SK-N-SH treated with all-trans-retinoic acid at 6 μM for 48 hours (cell line): ENCODE measurements at places on chromosomes 2 and 18.

- ATAC-seq: peak; percentile 93
Observed at GRCh38 chr2:88016086-88016959, at the start of gene RNU2-63P. RNU2-63P (minus strand) TSS chr2:88016547.

DNA sequence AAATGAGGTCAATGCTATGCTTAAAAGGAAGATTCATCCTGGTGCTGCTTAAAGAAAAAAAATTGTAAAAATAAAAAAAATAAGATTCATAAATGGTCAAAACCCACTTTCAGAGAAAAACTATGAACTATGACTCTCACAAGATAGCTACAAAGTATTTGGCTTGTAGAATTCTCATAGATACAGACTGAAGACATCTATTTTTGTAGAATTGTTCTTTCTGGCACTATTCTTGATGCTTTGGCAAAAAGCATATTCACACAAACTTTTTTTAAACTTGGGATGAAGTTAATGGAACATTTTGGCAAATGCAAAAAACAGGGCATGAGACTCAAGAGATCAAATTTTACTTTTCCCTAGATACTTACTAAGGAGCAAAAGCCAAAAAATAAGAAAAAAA lies 12.5 kb upstream of the ANKRD29 start:
- no peak for ATAC-seq

- no peak for ATAC-seq
Observed at GRCh38 chr2:127275789-127276188, 18.2 kb downstream of the ERCC3 start.

GRCh38 chr2:235544689-235544969 lies 50.8 kb downstream of the AGAP1 start:
- ATAC-seq: no peak

DNA sequence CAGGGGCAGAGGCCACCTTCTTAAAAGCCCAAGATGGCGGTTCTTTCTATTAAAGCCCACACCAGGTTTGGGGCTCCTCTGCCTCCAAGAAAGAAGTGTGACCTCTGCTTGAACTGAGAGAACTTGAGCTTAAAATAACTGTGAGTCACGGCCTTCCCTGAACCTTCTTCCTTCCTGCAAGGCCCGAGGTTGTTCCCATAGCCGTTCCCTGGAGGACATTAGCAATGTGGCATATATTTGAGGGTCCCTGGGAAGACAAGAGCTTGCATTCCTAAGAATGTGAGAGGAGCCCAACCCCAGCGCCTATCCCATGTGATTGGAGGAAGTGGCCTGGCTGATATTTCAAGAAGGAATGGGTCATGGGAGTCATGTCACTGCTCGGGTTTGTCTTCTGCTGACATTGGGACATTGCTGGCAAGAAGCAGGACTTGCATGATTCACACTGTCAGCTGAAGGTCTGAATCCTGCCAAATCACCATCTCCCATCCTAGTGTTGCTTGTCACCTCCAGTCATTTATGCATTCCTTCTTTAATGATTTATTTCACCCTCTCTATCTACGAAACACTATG lies 168.1 kb downstream of the TRIB2 start:
- ATAC-seq: peak; percentile 86

GRCh38 chr2:48870503-48870902 lies 115.0 kb upstream of the LHCGR start:
- ATAC-seq: no peak

GRCh38 chr2:215831296-215831913 lies 181.9 kb downstream of the MREG start:
- no peak for ATAC-seq

DNA sequence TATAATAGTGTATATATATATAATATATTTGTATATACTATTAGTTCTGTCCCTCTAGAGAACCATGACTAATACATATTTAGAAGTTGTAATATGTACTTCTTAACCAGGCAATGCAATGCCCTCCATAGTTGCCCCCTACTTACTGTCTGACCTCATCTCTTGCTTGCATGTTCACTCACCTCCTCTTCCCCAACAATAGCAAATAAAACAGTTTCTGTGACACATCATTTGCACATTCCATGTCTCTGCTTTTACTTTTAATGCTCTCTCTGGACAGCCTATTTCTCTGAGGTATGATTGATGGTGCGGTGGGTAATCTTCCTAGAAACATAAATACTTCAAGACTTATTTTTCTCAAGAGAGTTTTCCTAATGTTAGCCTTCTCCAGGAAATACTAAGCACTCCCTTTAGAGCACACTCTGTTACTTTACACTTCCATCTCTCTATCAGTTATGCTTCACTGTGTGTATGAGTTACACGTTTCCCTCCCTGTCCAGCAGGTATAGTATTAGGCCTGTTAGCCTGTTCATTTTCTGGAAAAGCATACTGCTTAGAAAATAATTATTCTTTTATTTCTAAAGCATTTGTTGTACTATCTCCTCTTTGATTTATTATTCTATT lies 295.6 kb upstream of the LRATD1 start:
- no peak for ATAC-seq

DNA sequence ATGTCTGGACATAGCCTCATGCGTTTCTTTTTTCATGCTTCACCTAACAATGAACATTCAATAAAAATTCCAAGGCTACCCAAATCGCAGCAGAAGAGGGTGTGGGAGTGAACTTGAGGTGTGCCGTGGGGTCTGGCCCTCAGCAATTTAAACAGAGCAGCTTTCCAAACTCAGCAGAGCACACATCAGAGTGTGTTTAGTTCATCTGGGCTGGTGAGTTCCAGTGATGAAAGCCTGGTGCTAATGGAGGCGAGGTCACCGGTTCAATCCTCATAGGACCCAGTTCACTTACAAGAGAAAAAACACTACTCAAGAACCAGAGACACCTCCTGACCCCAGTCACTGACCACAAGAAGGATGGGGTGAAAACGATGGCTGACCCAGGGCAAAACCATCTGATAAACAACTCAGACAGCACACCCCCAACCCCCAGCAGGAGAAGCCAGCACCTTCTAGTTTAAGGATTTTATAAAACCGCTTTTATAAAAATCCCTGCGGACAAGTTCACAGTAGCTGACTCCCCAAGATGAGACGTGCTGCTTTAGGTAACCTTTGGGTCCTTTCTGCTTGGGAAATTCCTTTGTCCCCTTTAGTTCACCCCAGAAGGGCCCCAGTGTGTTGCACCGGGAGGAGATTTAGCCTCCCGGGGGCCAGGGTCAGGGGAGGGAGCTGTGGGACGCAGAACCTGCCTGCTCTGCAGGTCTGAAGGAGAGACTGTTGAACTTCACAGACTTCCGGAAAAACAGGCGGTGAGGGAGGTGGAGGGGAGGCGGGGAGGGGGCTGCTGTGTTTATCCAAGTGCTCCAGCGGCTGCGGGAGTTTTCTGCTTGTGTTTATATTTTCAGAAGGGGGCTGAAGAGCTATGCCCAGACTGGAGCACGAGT lies 152.7 kb upstream of the SOX11 start:
- no peak for ATAC-seq

- no peak; the same call in 2 of the 3 replicates for ATAC-seq
Observed at GRCh38 chr18:27954226-27954625, 222.7 kb downstream of the CDH2 start.

DNA sequence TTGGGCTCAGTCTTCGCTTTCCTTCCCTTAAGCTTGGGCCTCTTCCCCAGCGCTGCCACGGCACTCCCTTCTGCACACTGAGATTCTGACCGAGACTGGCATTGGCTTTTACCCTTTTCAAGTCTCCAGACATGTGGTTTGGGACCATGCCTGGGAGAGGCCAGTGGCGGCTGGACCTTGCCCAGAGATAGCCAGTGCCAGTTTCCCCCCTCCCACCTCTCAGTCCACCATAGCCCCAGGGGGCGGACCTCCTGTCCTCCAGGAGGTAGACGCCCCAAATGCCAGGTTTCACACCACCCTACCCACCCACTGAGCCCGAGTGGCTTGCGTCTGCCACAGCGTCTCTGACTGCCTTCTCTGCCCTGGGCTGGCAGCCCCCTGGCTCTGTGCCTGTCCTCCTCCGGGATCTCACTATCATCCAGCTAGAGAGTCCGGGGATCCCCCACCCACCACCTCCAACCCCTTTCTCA lies 47.7 kb downstream of the INPP5D start:
- ATAC-seq: no peak

DNA sequence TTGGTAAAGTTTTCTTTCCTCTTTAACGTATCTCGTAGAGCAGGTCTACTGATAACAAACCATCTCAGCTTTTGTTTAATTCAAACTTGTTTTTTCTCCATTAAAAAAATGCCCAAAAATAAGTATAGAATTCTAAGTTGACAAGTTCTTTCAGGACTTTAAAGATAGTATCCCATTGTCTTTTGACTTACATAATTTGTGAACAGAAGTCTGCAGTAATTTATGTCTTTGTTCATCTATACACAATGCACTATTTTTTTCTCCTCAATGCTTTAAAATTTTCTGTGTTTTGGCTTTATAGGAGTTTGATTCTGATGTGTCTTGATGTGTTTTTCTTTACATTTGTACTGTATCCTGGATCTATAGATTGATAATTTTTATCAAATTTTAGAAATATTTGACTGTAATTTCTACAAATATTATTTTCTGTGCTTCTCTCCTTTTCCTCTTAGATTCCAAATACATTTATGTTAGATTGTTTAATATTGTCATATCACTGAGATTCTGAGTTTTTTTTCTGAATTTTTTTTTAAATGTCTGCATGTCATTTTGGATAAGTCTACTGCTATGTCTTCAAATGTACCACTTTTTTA lies 143.3 kb downstream of the FTCDNL1 start:
- no peak for ATAC-seq

DNA sequence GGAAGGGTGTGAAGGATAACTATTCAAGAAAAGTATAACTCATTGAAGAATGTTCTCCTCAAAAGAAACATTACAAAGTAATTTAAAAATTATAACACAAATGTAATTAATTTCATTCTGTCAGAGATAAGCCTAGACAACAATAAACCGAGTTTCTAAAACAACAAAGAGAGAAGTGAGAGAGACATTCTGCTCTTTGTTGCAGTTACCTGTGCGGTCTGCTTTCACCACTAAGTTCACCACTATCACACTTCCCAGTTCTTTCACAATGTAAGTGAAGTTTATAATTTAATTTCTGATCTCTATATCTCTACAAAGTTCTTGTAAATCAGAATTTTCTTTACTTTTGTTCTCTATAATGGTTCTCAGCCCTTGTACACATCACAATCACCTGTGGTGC lies 76.3 kb upstream of the FRZB start:
- ATAC-seq: no peak

- ATAC-seq: no peak
Observed at GRCh38 chr18:55549474-55550104, 38.4 kb downstream of the TCF4 start.
